IPS-NIHi11 (cell line): ENCODE measurements at places on chromosomes 1 and 21.

DNA sequence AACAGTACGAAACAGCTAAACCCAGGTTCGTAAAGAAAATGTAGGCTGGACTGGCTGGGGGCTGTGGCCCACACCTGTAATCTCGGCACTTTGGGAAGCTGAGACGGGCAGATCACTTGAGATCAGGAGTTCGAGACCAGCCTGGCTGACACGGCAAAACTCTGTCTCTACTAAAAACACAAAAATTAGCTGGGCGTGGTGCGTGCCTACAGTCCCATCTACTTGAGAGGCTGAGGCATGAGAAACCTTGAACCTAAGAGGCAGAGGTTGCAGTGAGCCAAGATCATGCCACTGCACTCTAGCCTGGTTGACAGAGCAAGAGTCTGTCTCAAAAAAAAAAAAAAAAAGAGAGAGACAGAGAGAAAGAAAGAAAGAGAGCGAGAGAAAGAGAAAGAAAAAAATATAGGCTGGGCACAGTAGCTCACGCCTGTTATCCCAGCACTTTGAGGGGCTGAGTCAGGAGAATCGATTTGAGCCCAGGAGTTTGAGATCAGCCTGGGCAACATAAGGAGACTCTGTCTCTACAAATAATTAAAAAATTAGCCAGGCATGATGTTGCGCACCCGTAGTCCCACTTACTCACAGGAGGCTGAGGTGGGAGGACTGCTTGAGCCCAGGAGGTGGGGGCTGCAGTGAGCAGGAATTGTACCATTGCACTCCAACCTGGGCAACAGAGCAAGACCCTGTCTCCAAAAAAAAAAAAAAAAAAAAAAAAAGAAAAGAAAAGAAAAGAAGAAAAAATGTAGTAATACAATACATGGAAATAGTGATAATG, 35.7 kb downstream of the CAPZB start:
- no peak for DNase-seq

- DNase-seq: no peak
Observed at GRCh38 chr1:217946511-217946910, 315.4 kb downstream of the SPATA17 start.

DNA sequence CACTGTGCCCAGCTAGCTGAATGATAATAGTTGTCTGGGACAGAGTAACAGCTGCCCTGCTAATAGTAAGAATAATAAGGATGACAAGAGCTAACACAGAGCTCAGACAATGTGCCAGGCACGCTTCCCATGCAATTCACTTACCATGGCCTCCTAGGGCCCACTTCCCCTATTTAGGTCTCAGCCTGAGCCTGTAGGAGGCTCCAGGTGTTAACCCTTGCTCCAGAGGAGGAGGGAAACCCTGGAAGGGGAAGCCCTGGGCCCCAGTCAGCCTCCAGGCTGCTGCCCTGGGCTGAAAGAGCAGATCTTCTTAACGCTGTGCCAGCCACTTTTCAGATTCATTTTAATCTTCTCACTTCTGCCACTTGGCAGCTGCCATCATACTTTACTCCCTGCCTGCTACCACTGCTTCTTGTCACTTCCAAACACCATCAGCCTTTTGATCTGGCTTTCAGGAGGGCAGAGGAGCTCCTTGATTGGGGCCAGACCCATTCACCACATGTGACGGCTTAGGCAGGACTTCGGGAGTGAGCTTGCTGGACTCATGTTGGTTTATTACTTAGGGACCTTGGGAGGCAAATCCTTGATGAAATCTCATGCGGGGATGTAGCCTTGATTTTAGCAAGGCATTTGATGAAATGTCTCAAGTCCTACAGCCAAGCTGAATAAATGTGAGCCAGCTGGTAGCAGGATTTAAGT, 66.7 kb upstream of the PARP1 start:
- DNase-seq: peak; percentile 44

GRCh38 chr1:92484472-92485380, 2.0 kb downstream of the GFI1 start:
- DNase-seq: peak; percentile 41

DNA sequence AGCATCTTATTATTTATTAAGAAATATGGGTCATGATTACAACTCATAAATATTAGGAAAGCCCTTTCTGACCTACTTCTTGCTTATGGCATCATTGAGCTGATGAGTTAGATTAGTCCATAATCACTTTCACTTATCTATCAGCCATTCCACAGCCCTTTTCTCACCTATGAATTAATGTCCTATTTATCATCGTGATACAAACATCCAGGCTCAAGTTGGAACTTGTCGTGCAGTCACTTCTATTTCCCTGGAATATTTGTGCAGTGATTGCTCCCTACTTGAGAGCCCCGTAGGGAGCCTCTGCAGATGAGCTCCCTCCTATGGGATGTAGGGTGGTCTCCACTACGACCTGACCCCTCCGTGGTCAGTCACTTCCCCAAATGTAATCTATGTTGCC, 8.1 kb upstream of the F3 start:
- no peak for DNase-seq

DNA sequence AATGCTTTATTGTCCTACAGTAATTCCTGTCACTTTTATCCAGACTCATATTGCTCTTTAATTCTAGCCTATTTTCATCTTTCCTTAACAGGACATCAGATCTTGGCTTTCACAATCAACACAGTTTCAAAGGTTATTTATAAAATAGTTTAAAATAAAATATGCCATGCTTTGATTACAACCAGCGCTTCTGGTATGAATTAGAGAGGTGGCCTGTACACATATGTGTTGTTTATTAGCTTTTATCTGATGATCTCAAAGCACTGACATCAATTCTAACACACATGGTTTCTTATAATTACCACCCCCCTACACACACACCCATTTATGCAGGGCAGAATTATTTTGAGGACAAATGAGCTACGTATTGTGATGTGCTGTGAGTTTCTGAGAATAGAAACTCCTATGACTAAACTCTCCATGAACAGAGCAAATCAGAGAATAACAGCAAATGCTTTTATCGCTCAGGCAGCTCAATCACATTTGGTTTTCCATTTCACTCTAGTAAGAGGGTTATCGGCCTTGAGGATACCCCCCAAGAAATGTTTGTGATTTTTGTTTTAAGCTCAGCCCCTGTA, 18.0 kb downstream of the CD247 start:
- DNase-seq: no peak

DNA sequence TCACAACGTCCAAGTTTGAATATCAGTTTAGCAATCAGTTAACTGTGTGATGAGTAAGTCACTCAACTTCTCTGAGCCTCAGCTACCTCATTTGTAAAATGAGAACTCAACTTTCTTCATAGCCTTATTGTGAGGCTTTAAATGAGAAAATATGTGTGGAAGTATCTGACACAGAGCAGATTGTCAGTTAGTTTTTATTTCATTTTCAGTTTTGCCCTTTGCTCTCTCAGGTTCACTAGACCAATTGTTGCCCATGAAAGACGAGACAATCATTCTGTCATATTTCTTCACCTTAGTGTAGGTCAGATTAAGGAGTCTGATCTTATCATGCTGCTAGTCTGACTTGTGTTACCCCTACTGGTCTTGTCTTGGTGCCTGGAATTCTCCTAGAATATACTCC, 232.8 kb upstream of the PTBP2 start:
- DNase-seq: no peak

DNA sequence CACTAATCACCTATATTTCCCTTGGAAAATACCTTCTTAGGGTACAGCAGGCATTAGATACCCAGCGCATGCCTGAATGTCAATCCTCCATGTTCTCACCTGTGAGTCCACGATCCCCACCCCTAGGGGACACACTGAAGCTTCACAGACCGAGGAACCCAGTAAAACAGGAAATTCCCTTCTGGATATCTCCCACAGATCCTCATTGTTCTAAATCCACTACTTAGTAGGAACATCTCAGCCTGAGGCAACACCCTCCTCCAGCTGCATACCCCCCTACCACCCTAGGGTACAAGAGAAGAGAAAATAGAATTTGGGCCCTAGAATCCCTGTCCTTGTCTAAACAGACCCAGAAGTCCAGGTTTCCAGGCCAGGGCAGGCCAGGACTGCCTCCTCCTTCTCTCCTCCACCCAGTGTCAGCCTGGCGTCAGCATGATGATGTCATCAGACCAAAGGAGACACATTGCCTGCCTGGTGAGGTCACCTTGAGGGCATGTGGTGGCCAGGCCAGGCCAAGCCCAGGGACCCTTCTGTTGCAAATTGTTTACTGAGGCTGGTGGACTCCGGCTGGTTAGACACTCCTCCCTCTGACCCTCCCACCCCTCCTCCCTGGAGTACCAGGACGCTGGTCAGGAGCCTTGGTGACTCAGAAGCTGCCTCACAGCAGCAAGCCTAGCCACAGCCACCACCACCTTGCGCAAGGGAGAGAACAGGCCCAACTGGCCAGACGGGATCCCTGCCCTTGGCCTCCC, 6.2 kb downstream of the NECTIN4 start:
- peak; percentile 70 for DNase-seq

- peak; percentile 39 for DNase-seq
Observed at GRCh38 chr1:153565529-153566374, at the start of gene S100A2. Gene S100A2, minus strand, starts transcription at chr1:153565844. Its CDS starts 1,967 bp downstream, at chr1:153563877.

DNA sequence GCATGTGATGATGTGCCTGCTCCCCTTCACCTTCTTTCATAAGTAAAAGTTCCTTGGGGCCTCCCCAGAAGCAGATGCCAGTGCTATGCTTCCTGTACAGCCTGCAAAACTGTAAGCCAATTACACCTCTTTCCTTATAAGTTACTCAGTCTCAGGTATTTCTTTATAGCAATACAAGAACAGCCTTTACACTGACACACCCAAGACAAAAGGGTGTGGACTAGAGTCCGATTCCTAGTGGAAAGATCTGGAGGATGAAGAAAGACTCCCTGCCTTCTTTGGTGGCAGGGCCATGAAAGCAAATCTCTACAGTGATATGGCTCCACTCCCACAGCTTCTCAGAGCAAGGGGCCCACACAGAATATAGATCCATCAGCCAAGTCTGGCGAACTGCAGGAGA, 209.7 kb upstream of the ST6GALNAC5 start:
- no peak for DNase-seq

GRCh38 chr1:197062692-197063091, 4.4 kb downstream of the F13B start:
- DNase-seq: no peak

DNA sequence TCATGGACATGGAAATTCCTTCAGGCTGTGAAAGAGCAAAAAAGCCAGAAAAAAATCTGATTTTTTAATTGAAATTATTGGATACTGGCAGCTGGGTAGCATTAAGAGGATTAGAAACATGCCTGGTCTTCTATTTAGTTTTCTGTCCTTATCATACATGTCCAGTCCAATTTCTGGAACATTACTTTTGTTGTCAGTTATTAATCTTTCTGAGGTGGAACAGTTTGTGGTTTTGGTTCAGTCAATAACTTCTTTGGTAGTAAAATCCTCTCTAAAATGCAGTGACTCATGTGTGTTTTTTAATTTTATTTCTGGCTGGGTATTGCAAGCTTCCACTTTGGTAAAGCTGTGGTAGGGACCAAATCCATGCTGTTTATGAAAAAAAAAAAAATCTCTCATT, 687.0 kb upstream of the ADGRL2 start:
- DNase-seq: no peak

DNA sequence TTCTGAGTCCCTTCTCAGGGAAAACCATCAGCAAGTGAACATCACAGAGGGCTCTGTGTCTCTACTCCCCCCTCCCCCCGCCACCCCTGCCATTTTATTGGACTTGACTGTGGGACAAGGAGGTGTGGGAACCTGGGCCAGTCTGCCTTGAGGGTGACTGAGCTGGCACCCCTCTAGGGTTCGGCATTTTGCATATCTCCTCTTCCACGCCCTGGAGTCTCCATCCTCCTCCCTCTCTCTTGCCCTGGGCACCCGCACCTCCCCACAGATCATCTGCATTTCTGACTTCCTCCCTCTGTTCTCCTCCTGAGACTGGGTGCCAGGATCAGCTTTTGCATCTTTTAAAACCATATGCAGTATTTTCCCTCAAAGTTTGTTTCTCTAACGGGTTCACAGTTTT, 107.1 kb upstream of the ERRFI1 start:
- no peak for DNase-seq

- DNase-seq: no peak
Observed at GRCh38 chr1:180962178-180962577, 49.5 kb downstream of the KIAA1614 start.

DNA sequence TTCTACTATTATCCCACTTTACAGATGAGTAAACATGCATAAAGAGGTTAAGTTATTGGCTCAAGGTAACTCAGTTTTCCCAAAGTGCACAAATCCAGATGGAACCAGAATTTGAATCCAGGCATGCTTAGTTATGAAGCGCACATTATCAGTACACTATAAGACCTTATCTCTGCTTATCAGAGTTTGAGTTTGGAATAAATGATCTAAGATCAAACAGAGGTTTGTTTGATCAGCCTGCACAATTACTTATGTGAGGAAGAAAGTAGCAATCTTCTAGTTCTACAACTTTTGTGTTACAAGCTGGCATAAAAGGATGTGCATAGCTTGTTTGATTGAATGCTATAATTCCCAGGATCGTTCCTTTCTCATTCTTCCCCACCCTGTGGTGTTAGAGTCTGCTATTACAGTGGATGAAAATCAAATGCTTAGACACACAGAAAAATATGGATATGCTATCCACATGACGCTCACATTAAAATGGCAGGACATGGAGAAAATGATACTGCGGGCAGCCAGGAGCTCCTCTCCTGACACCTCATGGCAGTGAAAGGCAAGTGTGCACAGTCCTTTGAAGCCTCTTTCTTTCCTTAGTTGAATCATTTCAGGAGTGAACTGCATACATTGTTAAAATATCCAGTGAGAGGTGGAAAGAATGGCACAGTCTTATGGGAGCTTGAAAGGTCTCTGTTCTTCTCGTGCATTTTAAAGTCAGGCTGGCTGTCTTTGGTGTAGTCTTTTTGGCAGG, 23.9 kb upstream of the PBX1 start:
- no peak for DNase-seq
